Left hindlimb (tissue), 1 donor: ENCODE measurements at places on chromosomes 6 and 20.

- DNase-seq: no peak
Measured at GRCh38 chr6:47479140-47479508, 1.5 kb downstream of the CD2AP start.

DNA sequence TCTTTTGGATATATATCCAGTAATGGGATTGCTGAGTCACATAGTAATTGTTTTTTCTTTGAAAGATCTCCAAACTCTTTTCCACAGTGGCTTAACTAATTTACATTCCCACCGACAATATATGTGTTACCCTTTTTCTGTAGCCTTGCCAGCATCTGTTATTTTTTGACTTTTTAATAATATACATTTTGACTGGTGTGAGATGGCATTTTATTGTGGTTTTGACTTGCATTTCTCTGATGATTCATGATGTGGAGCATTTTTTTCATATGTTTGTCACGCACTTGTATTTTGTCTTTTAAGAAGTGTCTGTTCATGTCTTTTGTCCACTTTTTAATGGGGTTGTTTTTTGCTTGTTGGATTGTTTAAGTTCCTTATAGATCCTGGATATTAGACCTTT is 58.9 kb upstream of the OPRM1 start:
- no peak for DNase-seq

DNA sequence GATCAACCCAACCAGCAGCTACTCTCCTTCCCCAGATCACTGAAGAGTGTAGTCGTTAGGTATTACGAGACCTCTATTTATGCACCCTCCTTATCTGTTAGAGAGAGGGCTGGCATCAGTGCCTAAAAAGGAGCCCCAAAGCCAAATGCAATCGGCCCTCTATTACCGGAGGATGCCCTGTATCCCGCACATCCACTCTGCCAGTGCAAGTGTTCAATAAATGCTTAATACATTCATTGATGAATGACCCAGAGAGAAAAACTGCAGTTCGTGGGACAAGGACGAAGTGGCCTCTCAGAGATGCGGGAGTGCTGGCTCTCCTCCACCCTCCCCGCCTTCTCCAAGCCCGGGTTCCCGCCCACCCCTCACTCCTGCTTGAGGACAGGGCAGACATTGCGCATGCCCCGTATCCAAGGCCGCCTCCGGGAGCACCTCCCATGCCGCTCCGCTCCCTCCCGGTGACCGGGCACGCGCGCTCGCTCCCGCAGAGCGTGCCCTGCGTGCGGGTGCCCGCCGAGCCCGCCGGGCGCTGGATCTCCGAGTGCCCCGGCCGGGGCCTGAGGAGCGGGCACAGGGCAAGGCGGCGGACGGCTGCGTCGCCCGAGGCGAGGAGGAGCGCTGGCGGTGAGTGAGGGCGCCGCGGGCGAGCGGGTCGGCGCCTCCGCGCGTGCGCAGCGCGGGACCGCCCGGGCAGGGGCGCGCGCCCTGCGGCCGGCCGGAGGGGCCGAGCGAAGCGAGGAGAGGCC is 27.2 kb upstream of the BTBD3 start:
- DNase-seq: peak; percentile 95

GRCh38 chr6:56959094-56959493 is 4.2 kb downstream of the BEND6 start:
- DNase-seq: no peak

- no peak for DNase-seq
Measured at GRCh38 chr6:150006961-150007464, 18.3 kb downstream of the RAET1L start.

DNA sequence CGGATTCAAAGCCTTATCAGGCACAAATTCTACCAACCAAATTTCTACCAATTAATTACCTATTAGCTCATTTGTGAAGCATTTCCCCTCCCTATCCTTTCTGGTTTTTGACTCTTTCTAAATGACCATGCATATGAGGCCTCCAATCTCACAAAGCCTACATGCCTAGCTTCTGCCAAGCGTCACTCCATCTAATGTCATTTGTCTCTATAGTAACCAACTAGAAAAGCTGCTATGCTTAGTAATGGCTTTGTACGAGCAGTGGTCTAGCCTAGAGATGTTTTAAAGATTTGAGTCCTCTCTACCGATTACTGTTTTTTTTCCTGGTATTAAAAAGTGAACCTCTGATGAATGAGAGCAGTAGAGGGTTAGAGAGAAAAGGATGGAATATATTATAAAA is 4.8 kb upstream of the ASF1A start:
- no peak for DNase-seq
